Cerebellum (tissue), 4 donors: ENCODE measurements at places on chromosomes 4 and X. TPM values are rescaled to one million over a fixed set of nuclear protein-coding genes. Genes with fewer than 3 reads are reported as not detected.

HCFC1 gene
- 20.0 TPM for total RNA-seq

RENBP gene
- total RNA-seq, result 2.6 TPM

- no peak for DNase-seq
Measured at GRCh38 chrX:107818900-107819521, 6.7 kb upstream of the MID2 start.

DNA sequence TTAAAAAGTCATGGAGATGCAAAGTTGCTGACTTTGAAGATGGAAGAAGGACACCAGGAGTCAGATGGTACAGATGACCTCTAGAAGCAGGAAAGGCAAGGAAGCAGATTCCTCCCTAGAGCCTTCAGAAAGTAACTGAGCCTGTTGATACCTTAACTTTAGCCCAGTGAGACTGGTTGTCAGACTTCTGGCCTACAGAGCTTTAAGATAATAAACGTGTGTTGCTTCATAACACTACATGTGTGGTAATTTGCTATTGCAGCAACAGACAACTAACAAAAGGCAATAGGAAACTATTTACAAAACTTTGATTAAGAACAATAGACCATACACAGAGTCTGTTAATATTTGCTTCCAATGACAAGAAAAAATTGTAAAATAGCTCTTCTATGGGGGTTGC lies 102.0 kb upstream of the USP38 start:
- DNase-seq, result no peak

CFAP97 gene
- total RNA-seq, result 45.4 TPM

DNA sequence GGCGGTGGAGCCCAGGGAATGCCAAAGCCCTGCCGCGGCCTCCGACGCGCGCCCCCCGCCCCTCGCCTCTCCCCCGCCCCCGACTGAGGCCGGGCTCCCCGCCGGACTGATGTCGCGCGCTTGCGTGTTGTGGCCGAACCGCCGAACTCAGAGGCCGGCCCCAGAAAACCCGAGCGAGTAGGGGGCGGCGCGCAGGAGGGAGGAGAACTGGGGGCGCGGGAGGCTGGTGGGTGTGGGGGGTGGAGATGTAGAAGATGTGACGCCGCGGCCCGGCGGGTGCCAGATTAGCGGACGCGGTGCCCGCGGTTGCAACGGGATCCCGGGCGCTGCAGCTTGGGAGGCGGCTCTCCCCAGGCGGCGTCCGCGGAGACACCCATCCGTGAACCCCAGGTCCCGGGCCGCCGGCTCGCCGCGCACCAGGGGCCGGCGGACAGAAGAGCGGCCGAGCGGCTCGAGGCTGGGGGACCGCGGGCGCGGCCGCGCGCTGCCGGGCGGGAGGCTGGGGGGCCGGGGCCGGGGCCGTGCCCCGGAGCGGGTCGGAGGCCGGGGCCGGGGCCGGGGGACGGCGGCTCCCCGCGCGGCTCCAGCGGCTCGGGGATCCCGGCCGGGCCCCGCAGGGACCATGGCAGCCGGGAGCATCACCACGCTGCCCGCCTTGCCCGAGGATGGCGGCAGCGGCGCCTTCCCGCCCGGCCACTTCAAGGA lies at the start of gene FGF2:
Gene FGF2, plus strand, starts transcription at position 279 of the 705 bp plus-strand sequence. Its CDS starts 344 bp downstream, at position 623.
- peak; percentile 13 for DNase-seq
